ENCODE measurements at places on chromosomes 16 and 17. TPM values are rescaled to one million over a fixed set of nuclear protein-coding genes. Genes with fewer than 3 reads are reported as not detected.

DNA sequence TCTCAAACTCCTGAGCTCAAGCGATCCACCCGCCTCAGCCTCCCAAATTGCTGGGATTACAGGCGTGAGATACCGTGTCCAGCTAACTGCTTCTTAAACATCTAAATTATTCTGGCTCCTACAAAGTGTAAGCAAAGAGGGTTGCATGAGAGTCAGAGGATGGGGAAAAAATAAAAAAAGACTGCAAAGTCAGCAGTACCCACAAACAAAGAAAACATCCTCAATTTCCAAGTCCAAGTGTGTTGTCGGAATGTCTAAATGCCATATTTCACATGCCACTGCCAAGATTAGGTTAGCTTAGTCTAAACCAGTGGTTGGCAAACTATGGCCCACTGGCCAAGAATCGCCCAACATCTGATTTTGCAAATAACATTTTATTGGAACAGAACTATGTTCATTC, 13.0 kb upstream of the PHLPP2 start:
- DNase-seq: no peak

GRCh38 chr17:61496174-61496956, 44.1 kb downstream of the TBX4 start:
- DNase-seq: no peak

DNA sequence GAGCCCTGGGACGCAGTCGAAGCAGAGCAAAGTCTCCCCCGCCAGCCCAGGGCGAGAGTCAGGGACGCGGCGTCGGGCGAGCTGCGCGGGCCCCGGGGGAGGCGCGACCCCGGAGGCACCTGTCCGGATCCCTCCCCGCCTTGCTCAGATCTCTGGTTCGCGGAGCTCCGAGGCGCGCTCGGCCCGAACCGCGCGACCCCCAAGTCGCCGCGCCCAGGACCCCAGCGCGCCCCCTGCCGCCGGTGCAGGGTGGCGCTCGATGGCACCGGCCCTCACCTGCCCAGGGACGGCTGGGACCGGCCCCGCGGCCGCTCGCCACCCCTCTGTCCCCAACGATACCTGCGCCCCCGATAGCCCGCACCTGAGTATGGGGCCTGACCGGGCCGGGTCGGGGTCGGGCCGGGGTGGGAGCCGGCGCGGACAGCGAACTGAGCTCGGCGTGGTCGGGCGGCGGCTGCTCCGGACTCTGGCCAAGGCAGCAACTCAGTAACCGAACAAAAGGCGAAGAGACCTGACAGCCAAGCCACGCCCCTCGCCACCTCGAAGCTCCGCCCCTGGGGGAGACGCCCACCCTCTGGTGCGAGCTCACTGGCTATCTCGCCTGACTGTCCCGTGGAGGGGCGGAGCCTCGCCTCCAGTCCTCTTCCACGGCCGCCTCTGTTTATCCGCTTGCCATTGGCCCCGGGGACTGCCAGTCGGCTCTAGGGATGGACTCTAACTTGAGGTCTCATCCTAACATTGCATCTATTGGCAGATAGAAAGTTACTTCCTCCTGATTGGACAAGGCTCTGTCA, at the start of gene JUP:
TSS of gene JUP (minus strand) at position 485 of the 794 bp plus-strand sequence. CDS start 14,857 bp downstream, outside the sequence.
- DNase-seq: peak; percentile 98

- DNase-seq: peak; percentile 33
Observed at GRCh38 chr17:43043307-43043706, 18.3 kb downstream of the RND2 start.

- no peak for DNase-seq
Observed at GRCh38 chr16:29237971-29238370, 168.5 kb downstream of the NPIPB11 start.

GRCh38 chr16:88809068-88809675, 2.6 kb downstream of the APRT start:
- no peak for DNase-seq

SP6 gene
- total RNA-seq: not detected

KCNJ18 gene
- not detected for total RNA-seq

KRTAP2-3 gene
- total RNA-seq: not detected

Measured in fibroblast of lung (primary cell).